ENCODE measurements at places on chromosomes 5 and 9.

GRCh38 chr5:177103523-177104253 lies 17.0 kb downstream of the FGFR4 start:
- ATAC-seq: no peak

DNA sequence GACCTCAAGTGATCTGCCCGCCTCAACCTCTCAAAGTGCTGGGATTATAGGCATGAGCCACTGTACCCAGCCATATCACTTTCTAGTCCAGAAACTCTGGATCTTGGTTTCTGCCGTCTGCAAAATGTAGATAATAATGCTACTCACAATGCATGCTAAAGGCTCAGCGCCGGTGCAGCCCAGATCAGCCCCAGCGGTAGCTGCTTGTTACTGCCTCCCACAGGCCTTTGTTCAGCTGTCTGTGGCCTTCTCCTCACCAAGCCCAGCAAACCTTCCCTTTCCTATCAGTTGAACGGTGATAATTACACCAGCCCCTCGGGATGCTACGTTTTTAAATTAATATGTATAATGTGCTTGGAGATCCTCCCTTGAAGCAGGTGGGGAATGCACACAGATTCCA lies 26.2 kb upstream of the MSX2 start:
- ATAC-seq: no peak

GRCh38 chr9:504921-505740 lies 290.5 kb downstream of the DOCK8 start:
- ATAC-seq: no peak

- ATAC-seq: no peak
Measured at GRCh38 chr5:128770907-128771306, 194.4 kb upstream of the SLC27A6 start.

- no peak for ATAC-seq
Measured at GRCh38 chr5:6321078-6321477, 57.3 kb downstream of the MED10 start.

DNA sequence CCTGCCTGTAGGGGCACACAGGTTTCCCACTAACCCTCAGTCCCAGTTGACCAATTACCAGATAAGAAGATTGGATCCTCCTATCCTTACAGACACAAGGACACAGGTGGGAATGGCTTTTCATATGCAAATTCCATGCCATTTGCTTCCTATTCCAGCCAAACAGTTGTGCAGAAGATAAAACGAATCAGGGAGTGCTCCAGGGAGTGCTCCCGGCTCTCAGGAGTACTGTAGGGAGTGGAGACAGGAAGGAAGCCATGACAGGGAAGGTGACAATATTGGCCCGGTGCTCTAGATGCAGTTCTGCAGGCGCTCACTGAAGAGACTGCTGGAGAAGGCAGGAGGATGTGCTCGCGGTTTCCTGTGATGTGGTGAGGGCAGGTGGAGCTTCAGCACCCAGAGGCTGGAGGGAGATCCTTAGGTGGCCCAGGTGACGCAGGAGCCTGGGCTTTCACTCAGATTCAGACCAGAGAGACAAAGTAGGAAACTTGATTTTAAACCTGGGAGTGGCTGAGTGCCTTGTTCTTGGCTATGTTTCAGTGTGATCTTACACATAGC lies 260.0 kb downstream of the AUH start:
- ATAC-seq: no peak

DNA sequence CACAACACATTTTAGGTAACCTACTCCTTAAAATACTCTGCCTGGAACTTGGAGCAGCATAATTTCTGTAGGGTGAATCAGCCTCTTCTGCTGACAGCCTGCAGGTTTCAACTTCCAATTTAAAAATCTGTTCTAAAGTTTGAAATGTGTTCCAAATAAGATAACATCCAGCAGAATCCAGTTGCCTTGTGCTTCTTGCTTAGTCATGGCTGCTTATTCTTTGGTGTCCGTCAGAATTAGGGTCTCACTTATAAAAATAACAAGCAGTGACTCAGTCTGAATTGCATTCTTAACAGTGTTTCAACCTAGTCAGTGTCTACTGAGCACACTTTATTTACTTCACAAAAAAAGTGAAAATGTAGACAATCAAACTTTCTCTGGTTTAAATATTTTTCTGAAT lies 3.7 kb downstream of the CDH6 start:
- ATAC-seq: no peak

DNA sequence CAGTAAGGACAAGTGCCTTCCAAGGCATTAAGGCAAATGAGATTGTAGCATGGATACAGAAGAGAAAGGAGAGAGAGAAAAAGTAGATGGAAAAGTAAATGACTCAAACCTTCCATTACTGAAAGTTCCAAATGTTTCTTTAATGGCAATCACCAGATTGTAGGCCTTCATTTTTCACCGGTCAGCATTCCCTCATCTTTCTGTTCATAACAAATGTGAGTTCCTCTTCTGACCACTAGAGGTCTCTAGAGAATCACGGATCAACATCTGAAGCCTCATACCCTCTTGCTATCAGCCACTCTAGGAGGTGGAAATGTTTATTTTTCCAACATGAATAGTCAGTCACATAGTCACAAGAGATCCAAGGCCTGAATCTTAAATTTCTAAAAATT lies 73.6 kb upstream of the RPS23 start:
- ATAC-seq: peak; percentile 91

- peak; percentile 6 for ATAC-seq
Measured at GRCh38 chr5:174412374-174412773, 312.0 kb upstream of the MSX2 start.

GRCh38 chr5:125057912-125058826 lies 311.7 kb upstream of the ZNF608 start:
- ATAC-seq: peak; percentile 83

DNA sequence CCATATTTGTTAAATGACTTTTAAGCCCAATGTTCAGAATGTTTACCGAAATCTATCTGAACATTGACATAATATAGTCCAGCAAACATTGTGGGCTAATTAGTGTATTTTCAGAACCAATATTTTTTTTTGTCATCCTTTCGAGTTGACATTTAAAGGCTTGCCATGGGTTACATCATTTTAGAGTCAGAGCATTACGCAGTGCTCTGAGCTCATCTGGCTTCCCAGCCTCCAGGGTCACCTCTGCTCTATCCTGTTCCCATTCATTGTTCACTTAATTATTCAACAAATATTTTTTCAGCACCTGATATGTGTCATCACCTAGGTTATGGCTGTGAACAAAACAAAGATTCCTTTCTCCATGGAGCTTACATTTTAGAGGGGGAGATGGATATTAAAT lies 80.2 kb downstream of the SREK1 start:
- no peak for ATAC-seq

- ATAC-seq: no peak
Measured at GRCh38 chr5:147743678-147744374, 38.7 kb downstream of the JAKMIP2 start.

- no peak for ATAC-seq
Measured at GRCh38 chr5:170330568-170331054, 33.0 kb upstream of the LCP2 start.

- ATAC-seq: no peak
Measured at GRCh38 chr5:150261231-150261630, 28.3 kb downstream of the CAMK2A start.

DNA sequence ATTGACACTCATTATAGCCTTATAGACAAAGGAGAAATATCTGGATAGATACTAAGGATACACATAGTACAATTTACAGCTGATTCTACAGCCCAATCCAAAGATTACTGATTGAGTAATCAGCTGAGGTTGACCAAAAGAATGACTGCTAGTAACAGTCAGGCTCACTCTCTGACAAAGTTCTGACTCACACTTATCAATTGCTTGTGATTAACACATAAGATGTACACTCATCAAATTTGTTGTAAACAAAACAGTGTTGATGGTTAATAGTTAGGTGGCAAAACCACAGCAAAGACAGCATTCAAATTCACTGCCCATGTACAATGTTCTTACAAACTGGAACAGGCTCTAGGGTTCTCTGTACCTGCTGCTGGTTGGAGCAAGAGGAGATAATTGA lies 422.7 kb downstream of the TLE1 start:
- no peak for ATAC-seq

GRCh38 chr9:23945897-23946296 lies 119.9 kb upstream of the ELAVL2 start:
- no peak for ATAC-seq

GRCh38 chr5:67770431-67771025 lies 445.0 kb upstream of the PIK3R1 start:
- ATAC-seq: no peak

GRCh38 chr5:172754596-172755356 lies 16.2 kb downstream of the DUSP1 start:
- ATAC-seq: no peak

- no peak for ATAC-seq
Measured at GRCh38 chr5:141371572-141372475, 1.8 kb downstream of the PCDHGB3 start.

DNA sequence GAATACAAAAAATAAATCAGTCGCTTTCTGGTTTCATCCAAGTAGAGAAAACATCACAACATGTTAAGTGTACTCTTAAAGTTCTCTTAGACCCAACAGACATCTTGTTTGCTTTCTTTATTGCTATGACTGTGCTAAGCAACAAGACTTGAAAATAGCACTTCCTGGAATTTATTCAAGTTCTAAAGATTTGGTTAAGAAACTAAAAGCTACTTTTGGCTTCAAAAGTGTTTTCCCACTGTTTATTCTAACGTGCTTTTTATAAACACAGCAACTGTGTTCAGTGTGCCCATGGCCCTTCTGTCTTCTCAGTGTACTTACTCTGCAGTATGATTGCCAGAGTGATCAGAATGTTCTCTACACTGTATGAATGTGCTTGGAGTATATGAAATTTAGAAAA lies 109.8 kb downstream of the GIN1 start:
- no peak for ATAC-seq

- ATAC-seq: no peak
Measured at GRCh38 chr5:62000646-62001045, 305.4 kb upstream of the KIF2A start.

GRCh38 chr5:169788168-169788567 lies 151.1 kb downstream of the DOCK2 start:
- peak; percentile 62 for ATAC-seq

- ATAC-seq: peak; percentile 79
Measured at GRCh38 chr5:14706615-14707021, 42.1 kb downstream of the OTULIN start.

DNA sequence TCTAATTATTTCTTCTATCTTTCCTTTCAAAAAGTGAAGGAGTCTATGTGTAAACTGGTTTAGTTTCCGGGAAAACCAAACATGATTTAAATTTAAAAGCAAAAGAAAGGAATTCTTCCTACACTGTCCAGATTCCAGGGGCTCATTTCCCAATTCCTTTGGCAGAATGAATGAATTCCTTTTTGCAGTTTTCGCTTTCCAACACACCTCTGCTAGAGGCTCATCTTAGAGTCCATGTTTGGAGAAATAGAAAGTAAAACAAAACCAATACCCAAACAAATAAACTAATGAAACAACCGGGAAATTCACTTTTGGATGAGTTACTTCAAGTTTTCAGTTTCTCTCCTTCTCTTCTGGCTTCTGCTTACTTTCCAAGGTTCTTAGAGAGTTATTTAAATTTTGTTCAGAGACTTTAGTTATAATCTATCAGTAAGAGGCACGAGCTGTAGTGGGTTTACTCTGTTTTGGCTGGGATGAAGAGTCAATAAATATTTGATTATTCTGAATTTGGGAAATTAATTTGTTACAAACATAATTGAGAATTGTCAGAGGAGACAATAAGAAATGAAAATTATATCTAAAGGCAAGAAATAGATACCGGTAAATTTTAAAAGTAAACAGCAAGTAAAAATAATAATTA lies 365.0 kb upstream of the CDH9 start:
- ATAC-seq: peak; percentile 75

DNA sequence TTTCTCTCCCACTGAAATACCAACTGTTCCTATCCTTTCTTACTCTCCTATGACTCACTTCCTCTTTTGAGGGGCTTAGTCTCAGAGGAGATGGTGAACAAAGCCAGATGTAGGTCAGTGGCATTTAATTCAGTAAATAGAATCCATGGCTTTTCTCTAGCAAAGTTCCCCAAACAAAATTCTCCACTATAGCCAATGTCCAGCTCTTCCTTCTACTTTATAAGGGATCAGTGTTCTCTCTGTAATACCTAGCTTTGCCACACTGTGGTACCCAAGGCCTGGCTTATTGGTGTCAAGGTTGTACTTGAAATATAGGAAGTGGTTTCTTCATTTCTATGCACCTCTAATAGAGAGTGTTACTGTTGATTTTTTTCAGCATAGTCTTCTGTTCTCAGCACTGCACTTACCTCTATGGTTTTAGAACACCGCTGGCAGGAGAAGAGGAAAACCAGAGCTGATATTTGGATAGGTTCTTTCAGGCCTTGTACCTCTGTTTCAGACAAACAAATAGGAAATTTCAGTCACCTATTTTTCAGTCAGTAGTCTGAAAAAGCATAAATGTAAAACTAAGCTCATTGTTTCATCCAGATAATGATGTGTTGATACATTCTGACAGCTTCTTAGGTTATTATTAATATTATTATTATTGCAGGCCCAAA lies 40.6 kb upstream of the ITGA2 start:
- peak; percentile 91 for ATAC-seq

Data from SK-N-SH treated with all-trans-retinoic acid at 6 μM for 48 hours (cell line).